ENCODE measurements at places on chromosomes 12 and 14. TPM values are rescaled to one million over a fixed set of nuclear protein-coding genes. Genes with fewer than 3 reads are reported as not detected.

Gene MMP17
- polyA plus RNA-seq: 15.5 TPM

Gene STAC3
- 1.9 TPM for polyA plus RNA-seq

Gene KLRF1
- not detected for polyA plus RNA-seq

Gene SELPLG
- polyA plus RNA-seq: 8.1 TPM

Gene TAS2R7
- not detected for polyA plus RNA-seq

Gene SPIC
- polyA plus RNA-seq: not detected

Gene TAMALIN
- polyA plus RNA-seq: 41.5 TPM

Gene SYNDIG1L
- 0.78 TPM for polyA plus RNA-seq

Gene SYT1
- polyA plus RNA-seq: 78.3 TPM

- no peak for DNase-seq
These were observed 111.9 kb downstream of the CCDC60 start for GRCh38 chr12:119446459-119446858.

GRCh38 chr14:54535646-54536045, 25.9 kb downstream of the CGRRF1 start:
- peak; percentile 12 for DNase-seq

- peak; percentile 68 for DNase-seq
These were observed 484.4 kb downstream of the ATP23 start for GRCh38 chr12:58425481-58426392.

- no peak for DNase-seq
These were observed 19.9 kb downstream of the PTGER2 start for GRCh38 chr14:52333823-52334657.

- DNase-seq: no peak
These were observed 172.4 kb upstream of the SOX5 start for GRCh38 chr12:24121911-24122310.

DNA sequence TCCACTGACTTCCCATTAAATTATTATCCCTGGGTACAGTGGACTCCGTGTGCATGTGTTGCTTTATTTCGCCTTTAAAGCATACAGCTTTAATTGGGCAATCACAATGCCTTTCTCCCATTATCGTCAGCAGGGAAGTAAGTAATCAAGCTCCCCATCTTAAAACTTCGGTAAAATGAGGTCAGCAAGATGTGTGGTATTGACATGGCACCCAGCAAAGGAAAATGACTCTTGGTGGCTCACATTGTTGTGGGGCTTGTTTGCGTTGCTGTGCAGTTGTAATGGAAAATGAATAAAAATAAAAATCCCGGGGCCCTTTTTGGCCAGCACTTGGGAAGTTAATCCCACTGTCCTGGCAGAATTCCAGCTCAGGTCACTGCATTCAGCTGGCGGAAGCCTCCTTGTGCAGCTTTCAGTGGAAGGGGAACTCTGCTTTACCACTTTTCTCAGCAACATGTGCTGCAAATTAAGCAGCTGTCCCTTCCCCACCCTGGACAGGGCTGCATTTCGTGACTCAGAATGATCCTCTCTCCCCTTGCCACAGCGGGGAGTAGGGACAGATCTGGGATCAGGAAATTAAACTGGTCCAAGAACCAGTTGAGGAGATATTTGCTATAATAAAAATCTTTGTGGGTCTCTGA, 13.9 kb upstream of the ATP2A2 start:
- DNase-seq: peak; percentile 44

DNA sequence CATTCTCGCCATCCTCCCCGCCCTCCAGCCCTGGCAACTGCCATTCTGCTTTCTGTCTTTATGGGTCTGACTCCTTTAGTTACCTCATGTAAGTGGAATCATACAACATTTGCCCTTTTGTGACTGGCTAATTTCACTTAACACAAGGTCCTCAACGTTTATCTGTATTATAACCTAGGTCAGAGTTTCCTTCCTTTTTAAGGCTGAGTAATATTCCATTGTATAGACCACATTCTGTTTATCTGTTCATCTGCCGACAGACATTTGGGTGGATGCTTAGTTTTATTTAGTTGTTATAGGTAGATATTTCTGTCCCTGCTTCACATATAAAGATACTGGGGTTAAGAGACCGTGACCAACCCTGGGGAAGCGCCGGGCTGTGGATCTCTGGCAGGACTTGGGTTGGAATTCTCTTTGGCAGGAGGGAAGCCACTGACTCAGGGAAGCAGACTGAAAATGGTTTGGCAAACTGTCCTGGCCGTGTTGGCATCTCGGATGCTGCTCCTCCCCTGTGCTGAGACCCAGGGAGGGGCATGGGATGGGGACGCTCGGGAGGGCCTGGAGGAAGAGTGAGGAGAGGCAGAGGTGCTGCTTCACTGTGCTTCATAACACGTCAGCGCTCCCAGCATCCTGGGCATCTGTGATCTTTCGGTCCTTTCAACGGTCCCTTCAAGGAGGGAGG, 38.9 kb downstream of the TEAD4 start:
- DNase-seq: no peak

DNA sequence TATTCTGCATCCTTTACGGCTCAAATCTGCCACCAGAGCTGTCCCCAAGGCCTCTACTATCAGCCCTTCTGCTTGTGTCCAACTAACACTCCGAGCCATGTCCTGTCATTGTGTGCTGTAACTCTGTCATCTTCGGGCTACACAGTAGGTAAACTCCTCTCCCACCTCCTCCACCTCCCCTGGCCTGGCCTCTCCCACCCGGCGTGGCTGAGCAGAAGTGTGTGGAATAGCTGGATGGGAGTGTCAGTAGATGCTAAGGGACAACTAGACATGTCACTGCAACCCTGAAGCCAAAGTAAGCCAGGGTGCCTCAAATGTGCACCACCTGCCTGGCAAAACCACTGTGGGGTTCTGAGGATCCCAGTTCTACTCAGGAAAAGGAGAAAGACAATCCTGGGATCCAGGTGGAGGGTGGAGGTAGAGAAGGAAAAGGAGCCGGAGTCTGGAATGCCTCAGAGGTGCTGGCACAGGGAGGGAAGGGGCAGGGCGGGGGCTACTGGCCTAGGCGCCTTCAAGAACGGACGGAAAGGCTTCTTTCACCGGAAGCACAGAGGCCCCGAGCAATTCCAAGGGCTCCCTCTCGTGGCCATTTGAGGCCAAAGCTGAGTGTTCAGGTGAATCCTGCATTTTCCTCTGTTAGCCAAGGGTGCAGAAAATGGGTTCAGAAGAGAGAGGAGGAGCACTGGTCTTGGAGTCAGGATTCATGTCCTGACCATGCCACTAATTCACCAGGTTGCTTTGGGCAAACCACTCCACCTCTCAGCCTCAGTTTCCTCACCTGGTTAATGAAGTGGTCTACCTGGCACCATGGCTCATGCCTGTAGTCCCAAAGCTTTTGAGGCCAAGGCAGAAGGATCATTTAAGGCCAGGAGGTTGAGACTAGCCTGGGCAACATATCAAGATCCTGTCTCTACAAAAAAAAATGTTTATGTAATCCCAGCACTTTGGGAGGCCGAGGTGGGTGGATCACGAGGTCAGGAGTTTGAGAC, 20.5 kb upstream of the FAM181A start:
- DNase-seq: peak; percentile 65

DNA sequence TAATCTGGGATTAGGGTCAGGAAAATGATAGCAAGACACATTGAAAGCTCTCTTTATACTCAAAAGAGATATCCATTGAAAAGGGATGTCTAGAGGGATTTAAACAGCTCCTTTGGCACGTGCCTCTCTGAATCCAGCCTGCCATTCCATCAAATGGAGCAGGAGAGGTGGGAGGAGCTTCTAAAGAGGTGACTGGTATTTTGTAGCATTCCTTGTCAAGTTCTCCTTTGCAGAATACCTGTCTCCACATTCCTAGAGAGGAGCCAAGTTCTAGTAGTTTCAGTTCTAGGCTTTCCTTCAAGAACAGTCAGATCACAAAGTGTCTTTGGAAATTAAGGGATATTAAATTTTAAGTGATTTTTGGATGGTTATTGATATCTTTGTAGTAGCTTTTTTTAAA, 25.4 kb upstream of the PLEKHD1 start:
- no peak for DNase-seq

DNA sequence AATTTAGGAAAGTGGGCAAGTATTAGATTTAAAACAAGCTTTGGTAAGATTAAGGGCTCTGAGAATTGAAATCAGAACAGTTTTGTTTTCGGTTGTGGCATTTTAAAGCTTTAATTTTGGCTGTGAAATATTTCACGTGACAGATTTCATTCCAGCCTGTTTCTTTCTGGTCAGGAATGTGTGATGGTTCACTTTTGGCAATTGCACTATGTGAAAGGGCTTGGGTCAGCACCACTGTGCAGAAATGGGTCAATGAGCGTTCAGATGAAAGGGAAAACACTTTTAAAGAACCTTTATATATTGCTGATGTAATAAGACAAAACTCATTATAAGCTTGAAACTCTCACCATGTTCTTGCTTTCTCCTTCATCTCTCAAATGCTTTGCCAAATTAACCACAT, 17.1 kb downstream of the NUBPL start:
- DNase-seq: no peak

GRCh38 chr12:97293541-97293940, 169.1 kb upstream of the RMST start:
- DNase-seq: no peak

Measured in brain (organoid and tissue), 16 donors.